IMR-90 (cell line): ENCODE measurements at places on chromosomes 7 and 10. TPM values are rescaled to one million over a fixed set of nuclear protein-coding genes. Genes with fewer than 3 reads are reported as not detected.

GRCh38 chr7:83143107-83143506, 19.6 kb downstream of the PCLO start:
- H3K36me3 ChIP-seq, result no peaks in the 10 kb centered on the region
- H3K27me3 ChIP-seq, result no peaks in the 10 kb centered on the region; the same call in 1 of the 2 replicates
- H3K27ac ChIP-seq, result no peak overlapping the region
- no peak for DNase-seq
- H3K4me1 ChIP-seq, result no peaks in the 10 kb centered on the region
- H3K4me3 ChIP-seq, result no peak overlapping the region

DNA sequence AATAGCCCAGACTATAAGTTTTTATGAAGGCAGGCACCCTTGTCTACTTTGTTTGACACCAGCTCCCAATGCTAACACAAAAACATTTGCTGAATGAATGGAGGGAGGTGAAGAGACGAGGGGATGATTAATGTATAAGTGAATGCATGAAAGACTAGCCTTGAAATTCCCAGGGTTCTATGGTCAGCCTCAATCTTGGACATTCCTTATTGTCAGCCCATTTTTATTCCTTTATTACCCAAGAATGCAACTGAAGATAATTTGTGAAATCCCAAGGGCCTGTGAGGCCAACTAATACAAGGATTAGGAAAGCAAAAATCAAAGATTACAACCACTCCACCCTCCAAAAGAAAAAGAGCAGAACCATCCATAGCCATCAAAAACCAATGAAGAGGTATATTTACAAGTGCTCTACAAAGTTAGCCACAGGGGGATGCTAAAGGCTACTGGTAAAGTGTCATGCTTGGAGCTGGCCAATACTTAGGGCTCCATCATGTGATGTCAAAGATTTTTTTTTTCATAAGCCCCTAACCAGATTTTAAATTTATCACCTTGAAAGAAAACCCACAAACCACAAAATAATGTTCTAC, 40.0 kb upstream of the ASAH2 start:
- no peaks in the 10 kb centered on the region for H3K36me3 ChIP-seq
- H3K4me1 ChIP-seq, result no peaks in the 10 kb centered on the region
- peaks cover 5% of the 10 kb centered on the region for H3K27me3 ChIP-seq
- H3K4me3 ChIP-seq, result no peak overlapping the region

GRCh38 chr10:26556748-26557640, 118.9 kb downstream of the APBB1IP start:
- no peak overlapping the region for H3K4me3 ChIP-seq
- H3K27ac ChIP-seq, result no peak overlapping the region
- peak; percentile 11 for DNase-seq
- H3K36me3 ChIP-seq, result no peaks in the 10 kb centered on the region
- H3K4me1 ChIP-seq, result no peaks in the 10 kb centered on the region
- no peaks in the 10 kb centered on the region for H3K27me3 ChIP-seq

DNA sequence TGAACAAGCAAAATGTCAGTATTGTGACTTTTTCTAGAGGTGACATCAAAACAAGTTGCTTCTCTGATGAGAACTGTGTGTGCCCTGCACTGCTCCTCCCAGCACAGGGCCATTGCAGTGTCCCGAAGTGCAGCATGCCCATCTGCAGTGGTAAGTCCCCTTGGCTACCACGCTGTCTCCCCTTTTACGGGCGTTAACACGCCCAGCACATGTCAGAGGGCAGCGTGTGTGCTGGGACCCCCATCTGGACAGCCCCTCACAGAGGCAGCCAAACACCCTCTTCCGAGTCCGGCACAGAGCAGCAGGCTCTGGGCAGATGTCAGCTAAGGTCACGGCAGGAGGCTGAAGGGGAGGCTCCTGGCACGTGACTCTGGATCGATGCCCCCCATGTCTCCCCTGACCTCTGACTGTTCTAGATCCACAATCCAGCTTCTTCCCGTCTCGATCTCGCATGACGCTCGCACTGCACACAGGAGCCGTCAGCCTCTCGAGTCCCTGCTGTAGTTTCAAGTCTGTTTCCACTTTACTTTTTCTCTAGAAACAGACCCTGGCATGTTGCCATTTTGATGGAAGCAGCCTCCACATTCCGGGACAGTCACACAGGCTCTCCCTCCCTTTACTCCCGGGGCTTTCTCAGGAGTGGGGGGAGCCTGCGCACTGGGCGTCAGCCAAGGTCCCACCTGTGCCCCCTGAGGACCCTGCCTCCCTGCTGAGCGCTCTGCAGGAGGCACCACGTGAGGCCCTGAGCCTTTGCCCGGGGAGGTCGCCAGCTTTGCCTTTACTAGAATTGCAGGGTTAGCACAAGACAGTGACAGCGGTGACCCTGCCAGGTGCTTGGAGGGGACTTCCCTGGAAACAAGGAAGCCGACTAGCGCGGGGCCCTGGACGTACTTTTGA, 133.8 kb downstream of the TCERG1L start:
- H3K27me3 ChIP-seq, result no peaks in the 10 kb centered on the region
- no peak overlapping the region for H3K27ac ChIP-seq
- no peaks in the 10 kb centered on the region for H3K4me1 ChIP-seq
- no peaks in the 10 kb centered on the region for H3K36me3 ChIP-seq

GRCh38 chr10:61837755-61838171, 63.7 kb upstream of the ARID5B start:
- H3K4me1 ChIP-seq, result peaks cover 17% of the 10 kb centered on the region
- no peak overlapping the region for H3K4me3 ChIP-seq
- no peaks in the 10 kb centered on the region for H3K36me3 ChIP-seq
- no peaks in the 10 kb centered on the region for H3K27me3 ChIP-seq
- H3K27ac ChIP-seq, result peak overlapping the region; percentile 81; the same call in 1 of the 2 replicates

DNA sequence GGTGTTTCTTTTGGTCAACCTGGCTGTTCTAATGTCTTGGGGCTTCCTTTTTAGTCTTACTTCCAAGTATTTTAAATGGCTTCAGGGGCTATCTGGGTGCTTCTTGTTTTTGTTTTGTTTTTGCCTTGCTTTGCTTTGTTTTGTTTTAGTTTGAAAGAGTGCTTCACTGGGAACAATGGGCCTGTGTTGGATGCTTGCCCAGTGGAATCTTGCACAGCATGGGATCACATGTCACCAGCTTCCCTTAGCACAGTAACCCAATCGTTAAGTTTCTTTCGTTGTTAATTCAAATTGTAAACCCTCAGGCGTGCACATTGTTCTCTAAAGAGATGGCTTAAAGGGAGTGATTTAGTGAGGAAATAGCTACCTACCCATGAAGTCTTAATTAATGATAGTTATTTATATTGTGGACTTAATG, 8.9 kb downstream of the COL17A1 start:
- H3K4me3 ChIP-seq, result no peak overlapping the region
- H3K27ac ChIP-seq, result no peak overlapping the region
- H3K36me3 ChIP-seq, result no peaks in the 10 kb centered on the region
- peaks cover 61% of the 10 kb centered on the region for H3K27me3 ChIP-seq
- H3K4me1 ChIP-seq, result no peaks in the 10 kb centered on the region

DNA sequence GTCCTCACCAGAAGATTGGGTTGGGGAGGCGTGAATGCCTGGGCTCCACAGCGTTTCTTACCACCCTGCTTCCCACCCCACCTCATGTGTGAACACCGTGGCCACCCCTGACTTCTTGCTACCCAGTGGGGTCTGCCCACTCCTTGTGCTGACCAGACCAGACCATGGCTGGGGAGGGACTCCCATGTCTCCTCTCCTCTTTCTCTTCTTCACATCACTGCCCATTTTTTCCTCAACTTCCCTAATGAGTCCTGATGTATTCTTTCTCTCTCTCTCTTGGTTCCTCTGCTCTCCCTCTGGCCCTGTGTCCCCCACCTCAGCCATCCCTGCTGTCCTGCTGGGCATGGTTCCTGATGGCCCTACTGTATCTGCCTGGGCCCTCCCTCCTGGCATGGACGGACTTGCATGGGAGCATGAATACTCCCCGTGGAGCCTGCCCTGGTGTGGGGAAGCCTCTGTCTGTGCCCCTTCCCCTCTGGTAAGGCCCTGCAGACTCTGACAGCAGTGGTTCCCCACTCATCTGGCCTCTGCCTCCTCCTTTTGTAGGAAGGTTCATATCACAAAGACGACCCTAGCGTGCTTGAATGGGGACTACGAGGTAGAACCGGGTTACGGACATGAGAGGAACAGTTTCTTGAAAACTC, 85.5 kb downstream of the ADCY1 start:
- H3K27ac ChIP-seq, result no peak overlapping the region
- DNase-seq, result no peak
- H3K27me3 ChIP-seq, result peaks cover 16% of the 10 kb centered on the region
- H3K4me3 ChIP-seq, result no peak overlapping the region

GRCh38 chr10:13734151-13734550, 147.4 kb downstream of the PRPF18 start:
- H3K27me3 ChIP-seq, result no peaks in the 10 kb centered on the region
- DNase-seq, result no peak
- H3K4me3 ChIP-seq, result no peak overlapping the region
- peaks cover 19% of the 10 kb centered on the region for H3K36me3 ChIP-seq

DNA sequence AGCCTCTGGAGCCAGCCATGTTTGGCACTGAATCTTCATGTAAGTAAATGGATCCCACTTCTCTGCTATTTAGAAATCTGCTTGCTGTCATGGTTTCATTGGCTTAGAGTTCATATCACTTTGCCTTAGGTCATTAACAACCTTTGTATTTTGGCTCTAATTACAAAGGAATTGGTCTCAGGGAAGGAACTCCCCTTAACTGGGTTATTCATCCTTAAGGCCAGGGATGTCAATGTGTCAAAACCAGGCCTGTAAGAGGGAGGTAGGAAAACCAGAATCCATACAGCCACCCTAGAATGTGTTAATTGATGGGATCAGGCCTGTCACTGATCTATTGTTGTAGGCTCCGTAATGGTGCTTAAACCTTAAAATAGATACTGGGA, 67.3 kb downstream of the ST7 start:
- H3K27ac ChIP-seq, result peak overlapping the region; percentile 29
- H3K4me1 ChIP-seq, result peaks cover 3% of the 10 kb centered on the region
- DNase-seq, result no peak
- H3K27me3 ChIP-seq, result no peaks in the 10 kb centered on the region
- H3K36me3 ChIP-seq, result no peaks in the 10 kb centered on the region

DNA sequence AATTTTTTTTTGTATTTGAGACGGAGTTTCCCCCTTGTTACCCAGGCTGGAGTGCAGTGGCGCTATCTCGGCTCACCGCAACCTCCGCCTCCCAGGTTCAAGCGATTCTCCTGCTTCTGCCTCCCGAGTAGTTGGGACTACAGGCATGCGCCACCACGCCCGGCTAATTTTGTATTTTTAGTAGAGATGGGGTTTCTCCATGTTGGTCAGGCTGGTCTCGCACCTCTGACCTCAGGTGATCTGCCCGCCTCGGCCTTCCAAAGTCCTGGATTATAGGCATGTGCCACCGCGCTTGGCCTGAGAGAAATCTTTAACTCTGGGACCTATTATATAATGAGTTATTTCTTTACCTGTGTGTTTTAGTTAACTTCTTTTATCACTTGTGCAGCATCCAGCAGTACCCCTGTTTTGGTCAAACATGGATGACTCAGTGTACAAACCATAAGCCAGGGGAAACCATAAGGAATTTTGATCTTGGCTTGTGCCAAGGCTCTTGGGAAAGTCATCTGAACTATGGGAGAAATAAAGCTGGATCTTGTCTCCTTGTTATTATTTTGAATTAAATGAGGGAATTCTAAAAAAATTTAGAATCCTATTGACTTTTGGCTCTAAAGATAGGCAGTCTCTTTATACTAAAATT, 23.6 kb upstream of the ZRANB1 start:
- H3K4me1 ChIP-seq, result peaks cover 2% of the 10 kb centered on the region; the same call in 1 of the 2 replicates
- peak overlapping the region; percentile 90 for H3K27ac ChIP-seq
- DNase-seq, result peak; percentile 84
- H3K4me3 ChIP-seq, result peak overlapping the region; percentile 75
- no peaks in the 10 kb centered on the region for H3K27me3 ChIP-seq

DNA sequence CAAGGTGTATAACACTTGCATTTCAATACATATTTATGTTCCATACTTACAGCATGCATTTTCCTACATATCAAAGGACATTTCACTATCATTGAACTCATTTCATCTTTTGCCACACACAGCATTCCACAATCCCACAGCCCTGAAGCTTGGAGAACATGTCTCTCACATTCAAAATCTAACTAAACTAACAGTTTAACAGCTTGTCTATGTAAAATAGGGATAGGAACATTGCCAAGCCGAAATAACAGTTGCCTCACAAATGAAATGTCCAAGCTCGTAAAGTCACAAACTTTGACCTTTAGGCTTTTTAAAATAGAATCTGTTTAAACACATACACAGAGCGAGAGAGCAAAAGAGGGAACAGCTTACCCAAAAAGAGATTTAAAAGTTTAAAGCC, 65.3 kb downstream of the HGF start:
- H3K36me3 ChIP-seq, result peaks cover 19% of the 10 kb centered on the region
- no peaks in the 10 kb centered on the region for H3K27me3 ChIP-seq
- H3K4me3 ChIP-seq, result no peak overlapping the region
- DNase-seq, result no peak
- no peaks in the 10 kb centered on the region; the same call in none of the 2 replicates for H3K4me1 ChIP-seq

DNA sequence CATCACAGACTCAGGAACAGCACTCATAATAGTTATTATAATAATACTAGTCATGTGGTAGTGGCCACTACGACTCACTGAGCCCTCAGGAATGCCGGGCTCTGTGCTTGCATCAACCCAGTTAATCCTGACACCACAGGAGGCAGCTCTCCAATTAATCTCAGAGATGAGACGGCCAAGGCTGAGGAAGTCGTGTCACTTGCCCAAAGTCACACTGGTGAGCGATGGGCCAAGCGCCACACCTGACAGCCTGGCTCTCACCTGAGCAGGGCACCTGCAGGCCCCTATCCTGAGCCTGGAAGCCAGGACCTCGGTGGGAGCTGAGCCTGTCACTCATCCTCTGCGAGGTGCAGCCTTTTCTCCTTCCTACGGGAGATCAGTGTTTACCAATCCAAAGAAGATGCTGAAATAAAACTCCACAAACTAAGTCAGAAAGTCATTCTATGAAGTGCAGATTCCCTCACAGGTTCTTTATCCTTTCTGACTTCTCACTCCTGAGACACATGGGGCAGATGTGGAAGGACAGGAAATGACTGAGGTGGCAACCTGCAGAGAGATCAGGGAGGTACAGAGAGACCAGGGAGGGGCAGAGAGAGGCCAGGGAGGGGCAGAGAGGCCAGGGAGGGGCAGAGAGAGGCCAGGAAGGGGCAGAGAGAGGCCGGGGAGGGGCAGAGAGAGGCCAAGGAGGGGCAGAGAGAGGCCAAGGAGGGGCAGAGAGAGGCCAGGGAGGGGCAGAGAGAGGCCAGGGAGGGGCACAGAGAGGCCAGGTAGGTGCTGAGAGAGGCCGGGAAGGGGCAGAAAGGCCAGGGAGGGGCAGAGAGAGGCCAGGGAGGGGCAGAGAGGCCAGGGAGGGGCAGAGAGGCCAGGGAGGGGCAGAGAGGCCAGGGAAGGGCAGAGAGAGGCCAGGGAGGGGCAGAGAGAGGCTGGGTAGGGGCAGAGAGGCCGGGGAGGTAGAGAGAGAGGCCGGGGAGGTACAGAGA, 38.5 kb downstream of the VIPR2 start:
- no peak overlapping the region for H3K4me3 ChIP-seq
- H3K27me3 ChIP-seq, result no peaks in the 10 kb centered on the region
- no peaks in the 10 kb centered on the region for H3K36me3 ChIP-seq
- no peak for DNase-seq
- no peaks in the 10 kb centered on the region for H3K4me1 ChIP-seq

- DNase-seq, result no peak
- H3K36me3 ChIP-seq, result peaks cover 2% of the 10 kb centered on the region; the same call in 1 of the 2 replicates
- H3K27ac ChIP-seq, result peak overlapping the region; percentile 7; the same call in 1 of the 2 replicates
- no peak overlapping the region for H3K4me3 ChIP-seq
- 0 out of 2 replicates have a peak, but pooled peaks cover 3% of the 10 kb centered on the region for H3K4me1 ChIP-seq
Observed at GRCh38 chr7:66683770-66684123, 55.1 kb downstream of the KCTD7 start.

PGAM2 gene
- 0.27 TPM in 1 of 2 replicates, not detected in the other for polyA plus RNA-seq

DRGX gene
- polyA plus RNA-seq, result not detected in 2 replicates

ANKRD26 gene
- polyA plus RNA-seq, result 1.3 and 1.6 TPM in 2 replicates
